ENCODE measurements at places on chromosomes 7 and 10.
A peak's percentile ranks its signal among the peaks of the same experiment; 100 is the strongest.

GRCh38 chr10:104589871-104590270, 51.2 kb upstream of the SORCS3 start:
- DNase-seq: no peak

- no peak for DNase-seq
Observed at GRCh38 chr10:83517456-83517855, 621.9 kb upstream of the GHITM start.

DNA sequence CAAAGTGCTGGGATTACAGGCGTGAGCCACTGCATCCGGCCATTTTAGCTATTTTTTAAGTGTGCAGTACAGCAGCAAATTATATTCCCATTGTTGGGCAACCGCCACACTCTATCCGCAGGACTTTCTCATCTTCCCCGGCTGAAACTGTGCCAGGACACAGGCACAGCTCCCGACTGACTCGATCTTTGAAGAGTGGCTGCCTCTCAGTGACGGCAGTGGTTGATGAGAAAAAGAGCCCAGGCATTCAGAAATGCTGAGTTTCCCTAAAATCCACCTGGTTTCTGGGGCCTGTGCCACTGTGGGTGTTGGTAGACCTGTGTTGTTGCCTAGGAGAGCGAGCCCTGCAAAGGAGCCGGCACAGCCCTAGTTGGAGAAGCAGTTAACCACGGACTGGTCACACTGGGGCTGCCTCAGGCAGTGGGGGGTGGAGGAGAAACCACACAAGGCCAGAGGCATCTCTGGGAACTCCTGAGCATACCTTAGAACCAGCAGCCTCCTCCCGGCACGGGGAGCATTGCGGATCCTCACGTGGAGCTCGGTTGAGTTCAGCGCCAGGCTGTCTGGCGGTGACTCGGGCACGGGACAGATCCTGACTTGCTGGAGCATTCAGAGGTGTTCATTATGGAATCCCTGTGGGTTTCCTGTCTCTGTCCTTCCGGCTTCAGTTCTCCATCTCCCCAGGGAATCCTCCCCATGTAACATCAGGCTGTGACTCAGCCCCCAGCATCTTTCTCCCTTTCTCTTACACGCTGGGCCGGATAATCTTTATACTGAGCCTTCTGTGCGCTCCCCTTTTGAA, 16.2 kb downstream of the PFKFB3 start:
- DNase-seq: no peak

- no peak for DNase-seq
Observed at GRCh38 chr10:113720386-113720785, 31.1 kb upstream of the PLEKHS1 start.

DNA sequence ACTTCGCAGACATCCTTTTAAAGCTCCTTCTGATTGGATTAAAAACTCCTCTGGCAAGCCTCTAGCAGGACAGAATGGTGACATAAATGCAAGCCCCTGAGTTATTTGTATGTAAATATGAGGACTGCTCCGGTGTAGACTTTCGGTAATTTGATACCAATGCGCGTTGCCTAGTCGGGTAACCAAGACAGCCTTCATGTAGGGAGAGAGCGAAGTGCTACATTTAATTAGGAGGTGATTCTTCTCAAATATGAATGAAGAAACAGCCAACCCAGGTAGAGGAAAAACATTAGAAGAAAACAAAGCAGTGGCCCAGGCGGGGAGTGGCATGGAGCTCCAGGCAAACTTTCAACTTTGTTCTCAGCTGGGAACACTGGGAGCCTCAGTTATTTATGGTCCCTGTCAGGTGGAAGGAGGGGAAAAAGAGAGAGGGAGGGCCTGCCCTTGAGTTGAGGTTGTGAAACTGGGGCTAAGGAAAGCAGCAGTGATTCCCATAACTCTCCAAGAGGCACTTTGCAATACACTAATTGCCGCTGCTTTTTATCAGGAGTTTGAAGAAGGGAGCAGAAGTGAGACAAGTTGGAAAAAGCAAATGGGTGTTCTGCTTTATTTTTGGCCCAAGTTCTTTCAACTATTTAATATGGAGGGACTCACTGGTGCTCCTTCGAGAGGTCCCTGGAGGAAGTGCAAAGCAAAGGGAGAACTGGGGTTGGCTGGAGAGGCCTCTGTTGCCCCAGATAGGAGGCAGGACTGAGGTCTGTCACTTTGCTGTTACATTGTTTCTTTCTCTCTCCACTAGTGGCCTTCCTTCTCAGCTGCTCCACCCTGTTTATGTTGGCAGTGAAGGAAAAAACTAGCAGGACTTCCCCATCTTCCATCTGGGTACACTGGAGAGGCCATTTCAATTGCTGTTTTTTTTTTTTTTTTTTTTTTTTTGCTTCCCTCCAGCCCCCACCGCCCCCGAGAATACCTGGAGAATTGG, 234.6 kb upstream of the CCDC6 start:
- no peak for DNase-seq

GRCh38 chr10:1495915-1496517, 241.3 kb downstream of the ADARB2 start:
- no peak for DNase-seq

GRCh38 chr10:11546581-11546980, 64.9 kb downstream of the USP6NL start:
- DNase-seq: no peak

DNA sequence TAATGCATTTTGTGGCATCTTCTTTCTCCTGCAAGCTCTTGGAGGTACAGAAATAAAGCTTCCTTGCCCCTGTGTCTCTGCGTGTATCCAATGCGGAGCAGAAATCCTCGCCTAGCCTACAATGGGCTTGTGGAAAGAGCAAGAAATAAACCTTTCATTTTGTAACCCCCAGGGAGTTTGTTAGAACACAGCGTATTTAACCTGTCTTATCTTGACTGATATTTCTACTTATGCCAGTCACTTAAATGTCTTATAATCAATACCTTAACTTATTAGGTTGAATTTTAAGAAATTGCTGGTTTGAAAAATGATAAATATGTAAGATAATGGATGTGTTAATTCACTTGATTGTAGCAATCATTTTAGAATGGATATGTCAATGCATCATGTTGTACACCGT, 629.8 kb upstream of the IGFBP3 start:
- no peak for DNase-seq

DNA sequence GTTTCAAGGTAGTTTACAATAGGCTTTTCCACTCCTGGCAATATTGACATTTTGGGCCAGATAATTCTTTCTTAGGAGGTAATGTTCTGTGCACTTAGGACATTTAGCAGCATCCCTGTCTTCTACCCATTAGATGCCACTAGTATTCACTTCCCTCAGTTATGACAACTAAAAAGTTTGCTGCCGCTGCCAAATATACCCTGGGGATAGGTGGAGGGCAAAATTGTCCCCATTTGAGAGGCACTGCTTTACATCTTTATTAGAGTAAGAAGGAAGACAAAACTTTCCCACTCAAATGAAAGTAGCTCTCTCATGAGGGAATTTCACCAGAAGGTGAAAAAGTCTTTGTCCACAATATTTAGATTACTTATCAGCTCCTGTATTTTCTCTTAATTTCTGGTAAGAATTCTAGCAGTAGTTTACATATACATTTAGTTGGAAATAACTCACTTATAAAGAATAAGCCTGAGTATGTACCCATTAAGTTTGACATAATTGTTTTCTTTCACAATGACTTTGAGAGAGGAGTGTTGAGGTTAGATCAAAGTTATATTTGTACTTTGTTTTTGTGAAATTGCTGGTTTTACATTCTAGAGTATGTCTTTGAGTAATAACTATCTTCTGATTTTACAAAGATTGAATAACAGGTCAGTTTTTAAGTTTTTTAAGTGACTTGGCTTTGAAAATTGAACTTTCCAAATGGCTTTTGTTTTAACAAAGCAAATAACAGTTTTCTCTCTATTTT, 46.0 kb downstream of the HELLS start:
- DNase-seq: no peak

DNA sequence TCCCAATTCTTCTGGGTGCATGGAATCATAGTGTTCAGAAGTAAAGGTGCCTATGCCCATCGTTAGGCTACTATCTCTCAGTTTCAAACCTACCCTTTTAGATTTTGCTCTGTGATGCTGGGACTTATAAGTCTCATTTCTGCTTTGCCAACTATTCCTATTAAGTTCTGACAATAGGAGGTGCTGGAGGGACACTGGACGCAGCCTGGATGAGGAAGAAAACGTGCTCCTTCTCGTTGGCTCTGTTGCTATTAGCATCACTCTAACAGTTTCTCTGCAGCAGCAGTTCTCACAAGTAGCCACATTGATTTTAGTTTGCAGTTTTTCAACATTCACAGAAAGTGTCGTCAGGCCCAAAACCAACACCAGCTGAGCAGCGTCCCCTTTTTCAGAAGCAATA, 72.4 kb downstream of the ABCC2 start:
- DNase-seq: no peak

DNA sequence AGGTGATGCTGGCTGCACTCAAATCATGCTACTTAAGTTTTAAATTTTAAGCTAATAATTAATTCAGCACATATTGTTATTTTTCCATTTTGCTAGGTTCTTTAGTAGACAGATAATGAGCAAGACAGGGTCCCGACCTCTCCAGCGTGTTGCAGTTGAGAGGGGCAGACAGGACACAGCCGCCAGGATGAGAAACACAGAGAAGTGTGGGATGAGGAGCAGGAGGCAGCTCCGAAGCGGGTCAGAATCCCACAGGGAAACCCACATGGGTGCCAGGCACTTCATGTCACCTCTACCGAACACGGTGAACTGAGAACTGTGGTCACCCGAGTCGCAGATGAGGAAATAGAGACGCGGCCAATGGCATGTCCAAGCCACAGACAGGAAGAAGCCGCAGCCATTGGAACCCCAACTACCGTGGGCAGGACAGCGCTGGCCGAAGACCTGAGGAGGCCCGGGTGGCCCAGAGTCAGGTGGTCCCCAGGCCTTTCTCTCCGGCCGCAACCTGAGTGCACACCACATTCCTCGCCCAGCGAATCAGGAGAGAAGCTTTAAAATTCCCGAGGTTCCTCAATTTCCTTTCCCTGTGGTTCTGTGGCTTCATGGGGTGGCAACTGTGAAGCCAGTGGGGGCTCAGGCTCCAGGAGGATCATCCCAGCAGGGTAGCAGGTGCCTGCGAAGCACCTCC, 213.0 kb downstream of the DNAJB6 start:
- DNase-seq: no peak

GRCh38 chr7:113199841-113200240, 81.5 kb upstream of the SMIM30 start:
- no peak for DNase-seq

GRCh38 chr7:135189961-135190360, 19.5 kb upstream of the CYREN start:
- DNase-seq: no peak

- no peak for DNase-seq
Observed at GRCh38 chr10:24177636-24178035, 31.3 kb upstream of the KIAA1217 start.

DNA sequence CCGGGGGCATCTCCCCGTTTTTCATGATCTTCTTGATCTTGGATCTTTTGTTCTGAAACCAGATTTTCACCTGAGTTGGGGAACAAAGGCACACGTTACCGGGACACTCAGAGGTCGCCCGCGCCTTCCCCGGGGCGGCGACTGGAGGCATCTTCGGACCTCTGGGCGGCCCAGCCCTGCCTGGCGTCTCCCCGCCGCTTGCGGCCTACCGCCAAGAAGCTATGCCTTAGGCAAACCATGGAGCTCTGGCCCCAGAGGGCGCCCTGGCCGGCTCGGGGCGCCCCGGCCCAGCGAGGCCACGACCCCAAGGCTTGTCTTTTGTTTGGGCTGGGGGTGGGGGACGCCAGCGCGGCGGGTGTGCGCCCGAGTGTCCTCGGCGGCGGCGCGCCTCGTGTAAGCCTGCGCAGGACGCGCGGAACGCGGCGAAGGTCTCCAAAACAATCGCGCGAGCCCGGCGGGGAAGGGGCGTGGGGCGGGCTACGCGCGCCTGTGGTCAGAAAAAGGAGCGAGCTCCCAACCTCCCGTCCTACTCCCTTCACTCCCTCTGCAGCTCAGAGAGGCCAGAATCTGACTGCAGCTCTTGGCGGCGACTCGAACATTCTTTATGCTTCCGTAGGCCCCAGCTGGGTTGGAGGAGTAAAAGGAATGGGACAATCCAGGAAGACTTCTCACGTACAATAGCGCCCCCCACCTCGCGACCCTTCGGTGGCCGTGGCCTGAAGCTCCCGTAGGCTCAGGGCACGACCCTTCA, 3.5 kb downstream of the DLX5 start:
- DNase-seq: no peak

GRCh38 chr7:113890331-113891030, 28.3 kb downstream of the PPP1R3A start:
- DNase-seq: no peak

GRCh38 chr10:12513775-12514673, 164.7 kb downstream of the CAMK1D start:
- no peak for DNase-seq

DNA sequence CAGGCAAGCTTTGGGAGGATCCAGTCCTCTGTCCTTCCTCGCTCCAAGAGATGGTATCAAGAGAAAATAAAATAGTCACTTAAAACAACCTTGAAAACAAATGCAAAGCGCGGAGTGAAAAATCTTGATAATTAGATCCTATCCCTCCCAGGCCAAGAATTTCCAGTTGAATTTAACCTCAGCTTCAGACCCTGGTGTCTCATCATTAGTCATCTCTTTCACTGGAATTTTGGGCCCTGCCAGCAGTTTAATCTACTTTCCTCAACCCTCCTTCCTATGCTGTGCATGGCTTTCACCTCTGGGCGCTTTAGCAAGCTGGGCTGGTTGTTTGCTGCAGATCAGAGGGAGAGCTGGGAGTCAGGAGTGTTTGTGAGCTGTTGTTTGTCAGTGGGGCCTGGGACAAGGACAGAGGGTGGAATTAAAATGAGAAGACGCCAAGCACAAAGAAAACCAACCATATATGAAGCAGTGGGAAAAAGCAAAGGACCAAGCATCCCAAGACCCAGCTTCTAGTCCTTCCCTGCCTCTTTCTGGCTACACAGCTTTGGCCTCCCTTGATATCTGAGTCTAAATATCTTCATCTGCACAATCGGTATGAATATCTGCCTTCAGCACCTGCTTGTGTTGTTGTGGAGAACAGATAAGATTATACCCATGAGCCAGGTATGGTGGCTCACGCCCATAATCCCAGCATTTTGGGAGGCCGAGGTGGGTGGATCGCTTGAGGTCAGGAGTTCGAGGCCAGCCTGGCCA, 13.5 kb downstream of the MYOF start:
- peak; percentile 11 for DNase-seq

DNA sequence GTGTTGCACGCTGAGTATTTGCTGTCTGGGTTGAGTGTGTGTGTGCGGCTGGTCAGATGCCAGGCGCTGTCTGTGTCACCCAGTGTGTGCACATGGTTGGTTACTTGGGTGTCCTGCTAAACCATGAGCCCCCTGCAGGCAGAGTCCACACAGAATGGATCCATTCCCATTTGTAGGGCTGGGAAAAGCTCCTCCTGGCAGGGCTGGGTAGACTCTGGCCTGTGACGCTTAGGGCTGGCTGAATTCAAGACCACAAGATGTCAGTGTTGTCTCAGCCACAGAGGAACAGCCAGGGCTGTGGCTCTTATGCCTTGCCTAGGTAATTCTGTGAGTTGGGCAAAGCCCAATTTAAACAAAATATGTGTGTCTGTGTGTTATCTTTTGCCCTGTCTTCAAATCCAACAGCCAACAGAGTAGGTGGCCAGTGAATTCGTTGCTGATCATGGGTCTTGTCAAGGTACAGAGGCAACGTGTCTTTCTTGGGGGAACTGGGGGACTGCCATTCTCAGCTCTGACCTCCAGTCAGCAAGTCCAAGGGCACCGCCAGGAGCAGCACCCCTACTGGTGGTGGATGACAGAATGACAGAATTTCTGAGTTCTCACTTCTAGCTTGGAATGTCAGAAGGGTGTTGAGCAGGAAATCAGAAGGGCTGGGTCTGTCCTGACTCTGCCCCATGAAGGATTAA, 285.1 kb downstream of the CCSER2 start:
- DNase-seq: no peak

All from stimulated activated CD4-positive, alpha-beta T cell treated with anti-CD3 and anti-CD28 coated beads, Interleukin-2, amount 100 ng/mL, for 24 hours (primary cell).